LHCN-M2 (cell line): ENCODE measurements at places on chromosomes 12 and 14. TPM values are rescaled to one million over a fixed set of nuclear protein-coding genes. Genes with fewer than 3 reads are reported as not detected.

DNA sequence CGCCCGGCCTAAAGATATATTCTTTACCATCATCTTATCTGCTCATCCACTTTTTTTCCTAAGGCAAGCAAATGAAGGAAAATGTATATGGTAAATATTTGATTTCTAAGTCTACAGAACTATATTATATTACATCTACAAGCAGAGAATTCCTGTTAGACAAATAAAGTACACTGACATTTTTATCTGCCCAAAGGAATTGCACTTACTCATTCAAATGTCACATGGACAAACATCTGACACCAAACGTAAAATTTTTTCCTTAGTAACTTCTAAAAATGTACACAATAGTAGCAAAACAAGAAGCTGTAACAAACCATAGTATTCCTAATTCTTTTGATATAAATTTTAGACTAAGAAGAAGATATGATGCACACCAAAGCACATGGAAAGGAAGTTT, 51.0 kb downstream of the SPPL3 start:
- DNase-seq, result peak; percentile 52

Gene RPL10L
- not detected in 2 replicates for total RNA-seq

Gene PLEKHG7
- total RNA-seq, result not detected in 2 replicates

GRCh38 chr12:57772429-57773322, at the start of gene EEF1AKMT3:
EEF1AKMT3 (plus strand) TSS chr12:57772614; CDS start chr12:57772725, 111 bp downstream.
- peak; percentile 46 for DNase-seq

Gene NGB
- total RNA-seq, result not detected in 2 replicates

DNA sequence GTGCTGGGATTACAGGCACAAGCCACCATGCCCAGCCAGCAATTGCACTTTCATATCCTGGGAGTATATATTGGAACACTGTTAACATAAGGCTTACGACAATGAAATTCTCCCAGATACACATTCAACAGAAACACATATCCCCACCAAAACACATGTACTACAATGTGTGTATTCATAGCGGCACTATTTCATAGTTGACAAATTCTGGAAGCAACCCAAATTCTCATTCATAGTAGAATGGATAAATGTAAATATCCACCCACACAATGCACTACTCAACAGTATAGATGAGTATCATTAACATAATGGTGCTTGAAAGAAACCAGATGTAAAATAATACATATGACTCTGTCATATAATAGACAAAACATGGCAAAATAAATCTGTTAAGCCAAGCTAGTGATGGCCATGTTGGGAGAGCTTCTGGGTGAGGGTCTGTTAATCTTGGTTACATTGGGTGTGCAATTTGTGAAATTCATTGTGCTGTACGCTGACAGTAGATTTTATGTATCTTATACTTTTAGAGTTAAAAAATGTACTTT, 2.6 kb upstream of the DNAAF2 start:
- no peak for DNase-seq

Gene TCL1B
- total RNA-seq, result not detected in 2 replicates

Gene RDH11
- total RNA-seq, result 69.7 and 78.0 TPM in 2 replicates

- peak; percentile 40 for DNase-seq
Observed at GRCh38 chr12:71731439-71732356, 23.0 kb upstream of the RAB21 start.

- DNase-seq, result no peak
Observed at GRCh38 chr12:83827193-83827592, 1085.4 kb downstream of the SLC6A15 start.

Gene CCDC198
- not detected in 2 replicates for total RNA-seq

DNA sequence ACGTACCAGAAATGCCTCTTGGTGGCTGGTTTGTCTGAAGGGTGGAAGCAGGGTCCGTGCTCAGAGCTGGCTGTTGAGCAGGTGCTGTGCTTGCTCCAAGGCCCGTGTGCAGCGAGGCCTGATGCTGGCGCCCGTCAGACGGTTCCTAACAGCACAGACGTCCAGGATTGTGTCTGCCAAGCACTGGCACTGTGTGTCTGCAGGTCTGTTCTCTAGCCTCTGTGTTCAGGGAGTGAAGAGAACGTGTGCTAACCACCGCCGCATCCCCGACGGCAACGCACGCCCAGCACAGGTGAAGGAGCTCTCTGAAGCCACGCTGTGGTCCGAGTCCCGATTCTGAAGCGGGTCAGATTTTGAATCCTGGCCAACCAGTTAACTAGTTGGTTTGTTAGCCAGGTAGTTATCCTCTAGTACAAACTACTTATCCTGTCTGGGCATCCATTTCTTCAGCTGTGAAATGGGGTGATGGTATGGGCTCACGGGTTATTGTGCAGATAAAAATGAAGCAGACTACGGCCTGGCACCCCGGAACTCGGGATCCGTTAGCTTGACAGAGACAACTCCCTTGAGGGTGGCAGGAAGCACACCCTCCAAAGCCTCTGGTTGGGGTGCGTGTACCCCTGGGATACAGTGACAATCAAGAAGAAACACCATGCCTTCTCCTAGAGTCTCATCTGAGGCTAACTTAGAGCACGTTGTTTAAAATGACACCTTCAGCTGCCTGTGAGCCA, 18.6 kb upstream of the TDRD9 start:
- DNase-seq, result no peak

DNA sequence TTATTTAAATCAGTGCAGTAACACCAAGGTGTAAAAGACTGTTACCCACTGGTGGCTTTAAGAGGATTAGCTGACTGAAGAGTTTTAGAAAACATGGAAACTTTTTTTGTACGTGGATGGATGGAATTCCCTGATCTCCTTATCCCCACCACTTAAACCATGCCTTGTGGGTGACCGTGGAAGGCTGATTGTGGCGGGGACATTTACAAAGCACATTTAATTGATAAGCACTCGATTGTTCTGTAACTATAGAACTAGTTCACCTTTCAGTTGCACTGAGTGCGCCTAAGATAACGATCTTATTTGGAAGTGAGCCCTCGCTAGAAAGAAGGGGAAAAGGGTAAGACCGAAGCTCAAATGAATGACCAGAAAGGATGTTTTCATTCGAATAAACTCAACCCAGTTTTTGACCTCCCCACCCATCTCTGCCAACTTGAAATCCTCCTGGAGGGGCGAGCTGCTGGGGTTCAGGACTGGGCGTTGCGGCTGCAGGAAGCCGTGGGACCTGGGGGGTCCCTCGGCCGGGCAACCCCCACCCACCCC, 688 bp upstream of the RASSF3 start:
- DNase-seq, result peak; percentile 25

DNA sequence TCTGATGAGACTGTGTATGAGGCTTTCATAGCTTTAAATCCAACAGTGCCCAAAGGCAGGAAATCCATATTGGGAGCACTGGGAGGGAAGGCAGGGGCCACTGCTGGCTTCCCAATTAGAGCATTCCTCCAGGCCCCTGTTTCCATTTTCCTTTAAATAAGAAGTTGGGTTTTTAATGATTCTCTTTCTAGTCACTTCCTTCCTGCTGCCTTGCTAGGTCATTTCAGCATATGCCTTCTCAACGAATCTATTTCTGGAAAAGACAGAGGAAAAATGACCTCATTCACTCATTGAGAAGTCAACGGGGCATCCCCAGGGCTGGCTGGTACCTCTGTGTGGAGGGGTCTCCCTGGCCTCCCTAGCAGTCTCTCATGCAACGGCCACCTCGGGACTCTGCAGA, 43.5 kb downstream of the IGF1 start:
- DNase-seq, result no peak

DNA sequence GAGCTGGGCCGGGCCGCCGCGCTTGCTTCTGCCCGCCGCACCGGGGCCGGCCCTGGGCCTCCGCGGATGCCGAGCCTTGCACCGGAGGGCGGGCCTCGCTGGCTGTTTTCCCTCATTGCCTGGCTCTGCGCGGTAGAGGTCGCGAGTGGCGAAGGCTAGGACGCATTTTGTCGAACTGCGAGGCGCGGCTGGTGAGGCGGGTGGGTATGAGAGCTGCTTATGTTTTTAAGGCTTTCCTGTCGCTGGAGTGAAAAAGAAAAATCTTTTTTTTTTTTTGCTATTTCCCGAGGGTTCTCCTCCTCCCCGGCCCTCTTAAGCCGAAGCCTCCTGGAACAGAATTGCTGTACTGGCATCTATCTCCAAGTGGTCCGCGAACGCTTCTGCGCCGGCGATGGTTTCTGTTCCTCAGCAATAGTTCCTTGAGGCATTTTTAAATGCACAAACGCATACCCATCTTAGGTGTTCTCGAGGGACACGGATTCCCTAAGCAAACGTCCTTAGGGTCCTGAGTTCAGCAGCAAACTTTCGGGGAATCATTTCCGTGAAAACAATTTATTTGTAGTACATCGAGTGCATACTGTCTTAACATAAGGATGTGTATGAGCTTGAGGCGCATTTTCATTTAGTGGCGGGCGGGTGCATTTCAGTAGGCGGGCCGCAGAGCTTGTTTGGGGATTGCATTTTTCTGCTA, 631 bp downstream of the RESF1 start:
- peak; percentile 60 for DNase-seq

GRCh38 chr12:115543269-115543668, 734.2 kb downstream of the MED13L start:
- peak; percentile 1 for DNase-seq

Gene GPRC5A
- 1.7 and 2.6 TPM in 2 replicates for total RNA-seq

DNA sequence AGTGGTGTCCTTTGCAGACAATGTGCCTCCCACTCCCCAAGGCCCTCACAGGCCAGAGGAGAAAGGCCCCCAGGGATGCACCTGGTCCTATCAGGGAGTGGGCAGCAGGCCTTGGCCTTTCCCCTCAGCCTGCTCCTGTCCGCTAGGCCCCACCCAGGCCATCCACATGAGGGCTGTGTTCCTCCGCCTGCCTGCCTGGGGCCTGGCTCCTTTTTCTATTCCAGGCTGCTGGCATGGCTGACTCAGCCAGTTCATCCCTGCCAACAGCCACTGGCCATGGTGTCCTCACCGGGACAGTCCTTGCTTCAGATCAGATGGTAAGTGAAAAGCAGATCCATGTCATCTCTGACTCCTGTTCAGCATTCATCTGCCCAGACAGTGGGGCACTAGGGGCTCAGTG, 13.4 kb downstream of the ISM2 start:
- no peak for DNase-seq

GRCh38 chr14:35854696-35855270, 28.6 kb downstream of the BRMS1L start:
- no peak for DNase-seq

Gene MUCL1
- not detected in 2 replicates for total RNA-seq

- DNase-seq, result no peak
Observed at GRCh38 chr12:11797317-11797913, 147.9 kb downstream of the ETV6 start.

Gene MFAP5
- 22.7 and 25.8 TPM in 2 replicates for total RNA-seq
